ENCODE measurements at places on chromosomes 11 and 22.

GRCh38 chr11:2295971-2296912 is 5.5 kb downstream of the C11orf21 start:
- DNase-seq: no peak

- DNase-seq: no peak
These were observed 10.1 kb downstream of the CBX6 start for GRCh38 chr22:38861927-38862326.

- DNase-seq: no peak
These were observed 615 bp downstream of the FADS3 start for GRCh38 chr11:61890529-61891330.

DNA sequence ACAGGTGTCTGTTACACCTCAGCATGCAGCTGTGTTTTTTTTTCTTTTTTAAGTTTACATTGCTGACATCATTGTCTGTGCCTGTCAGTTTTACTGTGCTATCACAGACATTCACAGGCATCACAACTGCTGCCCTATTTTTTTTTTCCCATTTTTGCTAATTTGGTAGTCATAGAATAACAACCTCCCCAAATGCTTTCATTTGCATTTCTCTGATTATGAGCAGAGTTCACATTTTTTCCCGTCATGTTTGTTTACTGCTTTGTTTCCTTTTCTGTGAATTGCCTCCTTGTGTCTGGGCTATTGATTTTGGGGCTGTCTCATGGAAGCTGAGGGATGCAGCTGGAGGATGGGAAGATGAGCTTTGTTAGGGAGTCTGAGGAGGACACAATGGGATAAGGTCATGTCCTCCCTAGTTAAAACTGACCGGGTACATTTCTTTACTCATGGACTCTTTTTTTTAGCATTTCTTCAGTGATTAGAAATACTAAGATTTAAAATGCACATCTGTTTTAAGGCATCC is 155.1 kb downstream of the LDLRAD3 start:
- DNase-seq: no peak

- DNase-seq: no peak
These were observed 999 bp downstream of the TSKU start for GRCh38 chr11:76783896-76784813.

- no peak for DNase-seq
These were observed 39.0 kb downstream of the QSER1 start for GRCh38 chr11:32931606-32932005.

DNA sequence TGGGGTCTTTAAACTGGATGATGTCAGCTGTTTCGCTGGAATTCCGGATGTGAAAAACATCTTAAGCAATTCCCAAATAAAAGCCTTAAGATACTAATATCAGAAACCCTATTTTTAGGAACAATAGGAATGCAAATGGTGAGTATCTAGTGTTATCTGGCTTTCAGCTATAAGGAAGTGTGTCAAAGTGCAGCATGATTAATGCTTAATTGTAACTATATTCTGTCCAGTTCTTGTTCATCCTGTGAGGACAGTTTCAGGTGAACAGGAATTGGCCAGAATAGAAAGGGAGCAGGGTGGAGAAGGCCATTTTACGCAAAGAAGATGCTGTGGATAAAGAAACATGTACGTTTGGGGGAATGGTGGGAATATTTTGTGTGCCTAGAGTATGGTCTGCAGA is 108.2 kb downstream of the RASSF10 start:
- DNase-seq: no peak

DNA sequence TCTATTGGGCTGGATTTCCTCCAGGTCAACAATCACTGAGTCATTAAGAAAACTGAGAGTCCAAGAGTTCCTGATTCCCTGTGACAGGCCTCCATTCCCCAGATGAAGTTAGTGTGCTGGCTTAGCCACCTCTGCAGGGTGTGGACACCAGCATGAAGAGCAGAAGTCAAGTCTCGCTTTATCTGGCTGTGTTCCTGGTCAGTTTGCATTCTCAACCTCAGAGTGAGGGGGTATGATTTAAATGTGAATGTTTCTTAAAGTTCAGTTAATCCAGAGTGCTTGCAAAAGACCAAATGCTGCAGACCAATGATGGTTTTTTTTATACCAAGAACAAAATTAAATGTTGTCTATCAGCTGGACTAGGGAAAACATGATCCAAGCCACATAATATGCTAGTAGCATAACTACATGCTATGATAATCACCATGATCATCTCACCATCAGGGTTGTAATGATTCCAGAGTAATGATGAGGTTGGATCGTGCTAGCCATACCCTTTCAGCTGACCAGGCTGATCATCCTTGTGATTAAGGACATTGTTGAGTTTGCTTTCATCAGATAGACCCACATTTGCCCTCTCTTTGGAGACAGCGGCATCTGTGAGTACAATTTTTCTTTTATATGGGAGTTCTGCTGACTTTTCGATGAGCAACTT is 145.8 kb upstream of the ARHGAP20 start:
- no peak for DNase-seq

GRCh38 chr11:124955035-124955434 is 1.0 kb downstream of the CCDC15 start:
- DNase-seq: no peak

GRCh38 chr11:7522546-7522945 is 8.7 kb downstream of the PPFIBP2 start:
- no peak for DNase-seq

GRCh38 chr22:31940506-31940905 is 3.8 kb upstream of the YWHAH start:
- no peak for DNase-seq

GRCh38 chr11:18731949-18732821 is 6.2 kb upstream of the IGSF22 start:
- DNase-seq: peak; percentile 40

- DNase-seq: no peak
These were observed 4.3 kb downstream of the LRRC51 start for GRCh38 chr11:72084965-72085364.

- peak; percentile 52 for DNase-seq
These were observed 4.7 kb upstream of the RANBP1 start for GRCh38 chr22:20111045-20111688.

- peak; percentile 97 for DNase-seq
These were observed 1.8 kb downstream of the FLI1 start for GRCh38 chr11:128695539-128696221.

- DNase-seq: no peak
These were observed 20.1 kb downstream of the TSSC4 start for GRCh38 chr11:2420502-2421225.

- DNase-seq: no peak
These were observed 27.0 kb upstream of the LRRC4C start for GRCh38 chr11:41486424-41486823.

GRCh38 chr22:20235389-20235991 is 32.6 kb downstream of the RTN4R start:
- DNase-seq: no peak

DNA sequence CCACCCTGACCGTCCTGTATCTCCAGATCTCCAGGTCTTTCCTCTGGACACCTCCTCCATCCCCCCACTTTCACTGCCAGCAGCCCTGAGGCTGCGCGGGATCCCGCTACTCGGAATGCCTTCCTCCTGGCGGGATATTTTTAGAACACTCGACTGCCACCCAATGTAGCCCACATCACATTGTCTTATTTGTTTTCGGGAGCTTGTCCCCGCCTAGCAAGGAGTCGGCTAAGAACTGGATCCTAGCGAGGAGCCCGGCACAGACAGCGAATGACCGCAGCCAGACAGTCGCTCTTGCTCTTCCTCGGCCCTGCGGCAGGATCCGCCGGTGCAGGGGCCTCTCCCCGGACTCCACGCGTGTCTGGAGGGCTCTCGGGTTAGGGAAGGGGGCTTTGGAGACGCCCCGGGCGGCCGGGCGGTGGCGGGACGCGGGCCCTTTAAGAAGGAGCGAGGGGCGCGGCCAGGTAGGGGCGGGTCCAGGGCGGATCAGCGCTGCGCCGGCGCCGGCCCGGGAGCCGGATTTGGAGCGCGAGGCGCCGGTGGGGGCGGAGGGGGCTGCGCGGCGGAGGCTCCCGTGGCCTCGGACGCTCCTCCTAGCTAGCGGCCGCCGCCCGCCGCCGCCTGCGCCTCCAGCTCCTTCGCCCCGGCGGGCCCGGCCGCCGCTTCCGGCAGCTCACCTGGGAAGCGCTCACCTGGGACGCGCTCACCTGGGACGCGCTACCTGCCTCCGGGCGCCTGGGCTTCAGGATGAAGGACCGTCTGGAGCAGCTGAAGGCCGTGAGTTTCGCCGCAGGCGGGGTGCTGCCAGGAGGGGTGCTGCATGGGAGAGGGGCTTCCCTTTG is at the start of gene STX3:
TSS of gene STX3 (plus strand) at position 518 of the 842 bp plus-strand sequence. CDS start at position 748, 230 bp downstream.
- DNase-seq: peak; percentile 61

GRCh38 chr22:49299821-49300231 is 527.8 kb downstream of the BRD1 start:
- no peak for DNase-seq

DNA sequence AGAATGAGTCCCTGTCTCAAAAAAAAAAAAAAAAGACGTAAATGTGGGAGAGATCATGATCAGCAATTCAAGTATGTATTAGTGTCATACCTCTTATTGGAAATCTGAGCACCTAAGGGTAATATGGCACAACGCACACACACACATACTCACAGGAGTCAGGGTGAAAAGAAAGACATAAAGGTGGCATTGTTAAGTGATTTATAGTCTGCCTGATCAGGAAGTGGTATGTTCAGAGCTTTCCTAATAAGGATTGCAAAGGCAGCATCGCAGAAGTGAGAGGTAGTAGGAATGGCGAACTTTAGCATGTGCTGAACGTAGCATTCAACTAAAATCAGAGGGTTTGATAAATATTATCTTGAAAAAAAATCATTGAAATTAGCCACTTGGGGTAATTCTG is 854.3 kb downstream of the METTL15 start:
- no peak for DNase-seq

- DNase-seq: no peak
These were observed 23.3 kb downstream of the OSBP2 start for GRCh38 chr22:30717952-30718351.

DNA sequence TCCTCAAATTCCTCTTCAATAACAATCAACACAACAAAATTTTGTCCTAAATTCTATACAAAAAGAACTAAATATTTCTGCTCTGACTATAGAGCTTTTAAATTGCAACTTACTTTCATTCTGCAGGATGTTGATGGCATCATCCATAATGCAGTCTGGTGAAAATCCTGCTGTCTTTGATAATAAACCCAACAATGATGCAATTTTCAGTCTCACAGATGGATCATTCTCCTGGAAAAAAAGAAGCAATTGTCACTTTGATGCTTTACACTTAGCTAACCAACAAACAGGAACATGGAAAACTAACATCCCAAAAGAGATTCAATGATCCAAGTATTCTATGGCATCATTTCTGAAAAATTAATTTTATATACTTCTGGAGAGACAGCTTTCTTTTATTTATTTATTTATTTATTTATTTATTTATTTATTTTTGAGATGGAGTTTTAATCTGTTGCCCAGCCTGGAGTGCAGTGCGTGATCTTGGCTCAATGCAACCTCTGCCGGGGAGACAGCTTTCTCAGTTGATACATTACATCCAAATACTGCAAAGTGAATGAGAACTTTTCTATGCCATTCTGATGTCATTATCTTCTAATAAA is 13.0 kb downstream of the INTS4 start:
- DNase-seq: no peak

DNA sequence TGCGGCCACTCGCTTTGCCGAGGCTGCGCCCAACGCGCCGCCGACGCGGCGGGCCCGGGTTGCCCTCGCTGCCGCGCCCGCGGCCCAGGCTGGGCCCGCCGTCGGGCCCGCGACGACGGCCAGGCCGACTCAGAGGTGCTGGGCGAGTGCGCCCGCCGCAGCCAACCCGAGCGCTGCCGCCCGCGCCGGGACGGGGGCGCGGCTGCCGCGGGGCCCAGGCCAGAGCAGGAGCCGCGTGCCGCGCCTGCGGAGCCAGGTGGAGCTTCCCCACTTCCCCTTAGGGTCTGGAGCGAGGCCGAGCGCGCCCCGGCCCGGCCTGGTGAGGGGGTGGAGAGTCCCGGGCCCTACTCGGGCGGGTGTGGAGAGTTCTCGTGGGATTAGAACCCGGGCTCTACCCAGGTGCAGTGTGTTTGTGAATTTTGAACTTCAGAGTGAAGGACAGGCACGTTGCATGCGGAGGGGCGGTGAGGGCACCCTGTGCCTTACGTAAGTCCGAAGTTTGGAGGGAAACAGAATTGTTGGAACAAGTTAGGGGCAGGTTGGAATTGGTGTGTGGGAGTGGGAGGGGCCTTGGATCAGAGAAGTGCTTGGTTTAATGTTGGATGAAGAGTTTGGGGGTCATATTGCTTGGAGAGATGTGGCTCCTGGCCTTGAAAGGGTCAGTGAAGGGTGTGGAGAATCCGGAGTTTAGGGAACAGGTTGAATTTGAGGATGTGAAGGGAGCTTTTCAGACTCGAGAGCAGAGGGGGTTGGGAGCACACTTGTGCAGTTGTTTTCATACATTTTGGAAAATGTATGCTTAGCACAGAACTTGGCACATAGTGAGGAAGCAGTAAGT is 697 bp downstream of the RNF169 start:
- peak; percentile 59 for DNase-seq

DNA sequence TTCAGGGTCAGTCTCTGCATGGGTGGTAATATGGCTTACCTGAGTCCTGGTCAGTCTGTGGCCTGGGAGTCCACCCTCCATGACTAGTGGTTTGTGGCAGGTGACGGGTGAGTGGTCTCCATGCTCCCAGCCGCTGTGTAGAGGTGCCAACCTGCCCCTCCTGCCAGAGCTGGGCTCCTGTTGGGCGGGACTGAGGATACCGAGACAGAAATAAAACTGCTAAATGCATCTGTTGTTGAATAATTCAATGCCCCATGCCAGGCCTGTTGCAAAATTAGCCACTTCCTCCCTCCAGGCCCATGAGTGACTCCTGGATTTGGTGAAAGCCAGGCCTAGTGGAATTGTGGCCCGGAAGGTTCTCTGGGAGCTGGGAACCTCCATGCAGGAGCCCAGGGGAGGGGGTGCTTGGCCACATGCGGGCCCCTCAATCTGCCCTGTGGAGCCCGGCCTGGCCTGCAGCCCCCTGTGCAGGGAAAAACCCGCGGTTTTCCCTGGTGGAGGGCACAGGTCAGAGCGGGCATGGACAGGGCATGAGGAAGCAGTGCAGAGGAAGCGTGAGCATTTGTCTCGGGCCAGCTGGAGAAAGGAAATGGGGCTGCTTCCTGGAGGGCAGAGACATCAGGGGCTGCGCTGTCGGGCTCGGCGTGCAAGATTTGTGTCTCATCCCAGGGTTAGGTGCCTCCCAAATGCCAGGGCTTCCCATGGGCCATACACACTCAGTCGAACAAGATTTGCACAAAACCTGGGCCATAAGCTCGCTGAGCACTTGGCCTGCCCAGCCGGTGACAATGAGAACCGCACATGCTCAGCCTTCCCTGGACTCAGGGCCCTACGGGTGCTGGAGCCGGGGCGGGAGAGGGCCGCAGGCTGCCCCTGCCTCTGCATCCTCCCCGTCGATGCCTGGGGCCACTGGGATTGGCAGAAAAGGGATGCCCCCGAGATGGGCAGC is 66.9 kb downstream of the KCNQ1 start:
- peak; percentile 43 for DNase-seq

- peak; percentile 50 for DNase-seq
These were observed 18.4 kb downstream of the MS4A6E start for GRCh38 chr11:60345489-60345888.

GRCh38 chr11:90134478-90135003 is at the start of gene NAALAD2:
TSS of gene NAALAD2 (plus strand) at chr11:90134663. CDS start at chr11:90134759, 96 bp downstream.
- DNase-seq: no peak

GRCh38 chr22:31272522-31273446 is 19.5 kb downstream of the PIK3IP1 start:
- peak; percentile 62 for DNase-seq

GRCh38 chr22:34493486-34493885 is 572.5 kb upstream of the ISX start:
- no peak for DNase-seq

Measured in HL-60 (cell line).